ENCODE measurements at places on chromosomes 1 and 21.

DNA sequence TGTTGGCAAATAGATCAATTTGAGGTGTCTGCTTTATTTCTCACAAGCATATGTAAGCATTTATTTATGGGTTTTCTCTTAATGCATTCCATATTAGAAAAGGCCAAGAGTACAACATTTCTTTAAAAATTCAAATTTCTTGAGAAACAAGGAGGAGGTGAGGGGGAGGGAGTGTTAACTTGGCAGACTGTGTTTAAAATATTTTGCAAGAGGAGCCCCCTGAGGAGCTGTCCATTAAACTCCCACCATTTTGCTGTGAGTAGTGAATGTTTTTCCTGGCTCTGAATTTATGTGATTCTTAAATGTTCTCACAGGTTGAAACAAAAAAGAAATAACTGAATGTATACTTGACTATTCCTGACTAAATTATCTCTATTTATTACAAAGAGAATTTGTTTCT, 363.8 kb downstream of the PTPRC start:
- DNase-seq, result no peak

DNA sequence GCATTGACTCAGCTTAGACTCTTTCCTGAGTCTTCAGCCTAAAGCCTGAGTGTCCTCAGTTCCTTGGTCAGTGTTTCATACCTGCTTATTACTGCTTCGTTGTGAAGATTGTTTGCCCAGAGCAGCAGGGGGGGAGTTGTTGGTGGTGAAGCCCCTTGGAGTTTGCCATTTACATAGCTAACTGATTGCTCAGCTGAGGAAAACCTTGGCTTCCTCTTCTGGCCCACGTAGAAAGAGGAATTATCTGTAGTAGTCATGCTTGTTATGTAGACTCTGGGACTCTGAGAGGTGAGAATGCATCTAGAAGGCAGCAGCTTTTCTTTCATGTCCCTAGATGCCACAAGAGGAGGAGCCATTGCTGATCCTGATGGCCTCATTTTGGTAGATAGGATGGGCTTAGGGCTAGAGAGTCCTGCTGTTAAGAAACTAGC, 125.9 kb downstream of the MAST2 start:
- peak; percentile 52 for DNase-seq

DNA sequence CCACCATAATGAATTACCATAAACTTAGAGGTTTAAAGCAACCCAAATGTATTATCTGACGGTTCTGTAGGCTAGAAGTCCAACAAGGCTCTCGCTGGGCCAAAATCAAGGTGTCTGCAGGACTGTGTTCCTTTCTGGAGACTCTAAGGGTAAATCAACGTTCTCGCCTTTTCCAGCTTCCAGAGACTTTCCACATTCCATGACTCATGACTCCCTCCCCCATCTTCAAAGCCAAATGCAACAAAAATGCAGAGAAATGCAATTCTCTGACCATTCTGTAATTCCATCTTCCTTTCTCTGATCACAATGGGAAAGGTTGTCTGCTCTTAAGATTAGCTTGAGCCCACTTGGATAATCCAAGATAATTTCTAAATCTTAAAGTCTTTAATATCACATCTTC, 287.1 kb downstream of the LTN1 start:
- no peak for DNase-seq

DNA sequence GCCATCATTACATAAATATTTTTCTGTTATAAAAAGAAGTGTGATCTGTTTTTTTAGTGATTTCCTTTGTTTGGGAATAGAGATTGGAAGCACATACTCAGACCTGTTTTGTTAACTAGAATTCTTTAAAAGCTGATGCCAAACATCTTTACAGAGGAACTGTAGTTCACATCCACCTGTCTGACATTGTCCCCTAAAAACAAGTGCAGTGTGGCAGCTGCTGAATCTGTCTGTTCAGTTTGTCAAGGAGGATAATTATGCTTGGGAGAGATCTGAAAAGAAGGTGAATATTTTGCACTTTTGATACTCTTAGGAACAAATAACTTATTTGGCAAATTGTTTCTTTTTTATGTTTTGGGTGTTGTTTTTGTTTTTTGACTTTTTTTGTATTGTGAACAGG, 13.6 kb downstream of the AGMAT start:
- DNase-seq, result no peak

DNA sequence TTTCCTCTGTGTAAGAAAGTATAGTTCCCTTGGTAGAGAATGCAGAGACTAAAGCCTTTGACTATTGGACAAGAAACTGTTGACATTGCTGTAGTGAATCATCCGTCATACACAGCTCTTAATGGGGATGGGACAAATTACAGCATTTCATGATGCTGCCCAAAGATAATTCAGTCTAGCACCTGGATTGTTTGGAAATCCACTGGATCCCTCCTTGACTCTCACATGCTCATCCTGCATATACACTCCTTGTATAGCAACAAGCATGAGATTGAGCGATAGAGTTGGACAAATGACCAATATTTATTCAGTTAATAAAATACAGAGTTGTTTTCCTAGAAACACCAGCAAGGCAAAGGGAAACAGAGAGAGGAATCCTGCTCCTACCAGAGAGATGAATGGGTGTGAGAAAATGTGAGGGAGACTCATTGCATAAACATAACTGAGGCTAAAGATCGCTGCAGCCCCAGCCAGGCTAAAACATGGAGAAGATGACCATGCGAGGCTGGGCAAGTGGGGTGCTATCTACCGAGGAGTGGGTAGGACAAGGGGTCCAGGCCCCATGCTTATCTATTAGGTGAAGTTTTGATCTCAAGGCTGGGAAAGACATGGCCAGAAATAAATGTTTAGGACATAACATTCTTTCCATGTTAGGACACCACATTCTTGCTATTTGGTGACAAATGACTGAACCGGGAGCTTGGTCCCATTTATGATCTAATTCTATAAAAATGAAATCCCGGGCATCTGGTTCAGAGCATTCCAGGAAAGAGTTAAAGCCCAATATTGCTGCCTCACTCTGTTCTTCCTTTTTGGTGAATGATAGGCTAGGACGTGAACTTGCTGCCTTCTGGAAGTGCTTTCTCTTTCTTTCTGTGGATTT, 153.2 kb downstream of the TGFB2 start:
- DNase-seq, result peak; percentile 54

DNA sequence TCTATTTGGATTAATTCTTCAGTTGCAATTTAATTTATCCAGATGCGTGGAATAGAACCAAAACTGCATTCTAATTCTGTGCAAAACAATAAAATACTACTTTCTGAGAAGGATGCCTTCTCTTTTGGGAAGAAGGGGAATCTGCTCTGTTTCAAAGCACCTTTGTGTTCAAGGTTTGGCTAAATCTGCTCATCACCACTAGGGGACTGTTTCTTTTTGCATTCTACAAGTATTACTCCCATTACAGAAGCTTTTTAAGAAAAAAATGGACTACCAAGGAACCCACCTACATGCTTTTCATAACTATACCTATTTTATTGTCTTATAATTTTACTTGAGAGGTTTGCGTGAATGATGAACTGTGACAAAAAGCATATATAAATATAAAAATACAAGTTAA, 18.2 kb downstream of the MRPS6 start:
- DNase-seq, result no peak

DNA sequence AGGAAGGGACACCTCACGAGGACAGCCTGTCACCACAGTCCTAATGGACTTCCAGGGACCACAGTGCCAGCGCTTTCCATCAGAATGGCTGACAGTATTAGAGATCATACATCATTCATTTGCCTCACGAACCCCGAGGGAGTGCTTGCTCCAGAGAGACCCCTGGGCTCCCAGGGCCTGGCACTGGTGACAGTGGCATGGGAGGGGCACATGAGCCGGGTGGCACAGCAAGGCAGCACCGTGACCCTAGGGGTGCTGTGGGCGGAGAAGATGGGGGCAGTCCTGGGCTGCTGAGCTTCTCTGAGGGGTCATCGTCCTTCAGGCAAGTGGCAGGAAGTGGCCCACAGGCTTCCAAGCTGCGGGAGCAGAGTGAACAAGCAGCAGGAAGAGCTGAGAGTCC, 16.4 kb upstream of the TSPEAR start:
- no peak for DNase-seq
